ENCODE measurements at places on chromosomes 6 and 20. TPM values are rescaled to one million over a fixed set of nuclear protein-coding genes. Genes with fewer than 3 reads are reported as not detected.

The LEMD2 gene
- total RNA-seq, result 50.0 TPM

The SEMG1 gene
- not detected for total RNA-seq

The PGK2 gene
- not detected for total RNA-seq

The TAGAP gene
- total RNA-seq, result not detected

The TMC2 gene
- not detected for total RNA-seq

The PACRG gene
- total RNA-seq, result not detected

The APOM gene
- 1.8 TPM for total RNA-seq

The SGK2 gene
- not detected for total RNA-seq

The UBD gene
- 0.13 TPM for total RNA-seq

The NEDD9 gene
- total RNA-seq, result 21.1 TPM

The MEI4 gene
- total RNA-seq, result not detected

The BPIFB4 gene
- not detected for total RNA-seq

The TCP1 gene
- total RNA-seq, result 136 TPM

The CPXM1 gene
- total RNA-seq, result 3.0 TPM

The PLA2G7 gene
- 0.13 TPM for total RNA-seq

The FYN gene
- total RNA-seq, result 61.2 TPM

The BPI gene
- 0.13 TPM for total RNA-seq

The MRPS26 gene
- 57.5 TPM for total RNA-seq

The RCAN2 gene
- 5.9 TPM for total RNA-seq

The SYNDIG1 gene
- total RNA-seq, result 1.8 TPM

The GTSF1L gene
- total RNA-seq, result not detected

The TRERF1 gene
- total RNA-seq, result 11.9 TPM

The AGPAT4 gene
- 6.6 TPM for total RNA-seq

The CGAS gene
- total RNA-seq, result 7.1 TPM

The FAM83C gene
- total RNA-seq, result not detected

The RNGTT gene
- 9.5 TPM for total RNA-seq

The CST7 gene
- not detected for total RNA-seq

The MED23 gene
- total RNA-seq, result 14.1 TPM

The POM121L2 gene
- not detected for total RNA-seq

The FUCA2 gene
- 45.8 TPM for total RNA-seq

The GSTA1 gene
- total RNA-seq, result not detected

The ZBTB12 gene
- total RNA-seq, result 2.0 TPM

The HSPA12B gene
- total RNA-seq, result 0.88 TPM

The WFDC2 gene
- 0.26 TPM for total RNA-seq

The ANKRD6 gene
- total RNA-seq, result 6.9 TPM
